ENCODE measurements at places on chromosomes 1 and 21.

- DNase-seq, result no peak
Measured at GRCh38 chr1:95685081-95685480, 451.1 kb downstream of the RWDD3 start.

DNA sequence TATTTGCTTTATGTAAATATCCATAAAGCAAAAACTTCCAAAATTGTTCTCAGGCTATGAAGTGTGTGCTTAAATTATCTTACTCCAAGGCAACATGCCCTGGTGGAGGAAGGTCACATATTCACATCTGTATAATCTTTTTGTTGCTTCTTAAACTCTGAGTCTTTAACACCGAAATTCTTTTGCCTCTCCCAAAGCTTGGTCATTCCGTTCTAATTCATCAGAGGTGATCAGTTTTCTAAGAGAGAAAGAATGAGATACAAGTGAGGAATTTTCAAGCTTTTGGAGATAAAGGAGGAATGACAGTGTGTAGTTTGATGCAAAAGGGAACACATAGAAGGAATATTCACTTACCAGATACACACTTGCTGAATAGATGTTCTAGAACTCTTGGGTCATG lies 561.7 kb downstream of the LTN1 start:
- no peak for DNase-seq

GRCh38 chr1:40592107-40592803 lies 60.8 kb downstream of the ZNF684 start:
- peak; percentile 55 for DNase-seq

GRCh38 chr21:42051788-42052187 lies 19.3 kb upstream of the UMODL1 start:
- DNase-seq, result no peak

- DNase-seq, result no peak
Measured at GRCh38 chr1:186628910-186629309, 51.3 kb downstream of the PTGS2 start.

All from NCI-H2107 (cell line).